ENCODE measurements at places on chromosomes 2 and 18. TPM values are rescaled to one million over a fixed set of nuclear protein-coding genes. Genes with fewer than 3 reads are reported as not detected.
A peak's percentile ranks its signal among the peaks of the same experiment; 100 is the strongest.

DNA sequence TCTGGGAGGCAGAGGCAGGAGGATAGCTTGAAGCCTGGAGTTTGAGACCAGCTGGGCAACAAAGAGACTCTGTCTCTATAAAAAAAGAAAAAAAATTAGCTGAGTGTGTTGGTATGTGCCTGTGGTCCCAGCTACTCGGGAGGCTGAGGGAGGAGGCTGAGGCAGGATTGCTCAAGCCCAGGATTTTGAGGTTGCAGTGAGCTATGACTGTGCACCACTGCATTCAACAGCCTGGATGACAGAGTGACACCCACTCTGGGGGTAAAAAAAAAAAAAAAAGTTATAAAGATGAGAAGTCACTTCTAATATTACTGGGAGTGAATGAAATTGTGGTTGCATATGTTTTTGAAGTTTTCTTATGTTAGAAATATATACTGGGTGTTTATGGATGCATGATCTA lies 71.6 kb downstream of the C2orf74 start:
- no peak for DNase-seq

The FRZB gene
- total RNA-seq: 0.98 TPM

The ALKAL2 gene
- total RNA-seq: not detected

GRCh38 chr2:17518212-17519154 lies at the start of gene RAD51AP2:
RAD51AP2 (minus strand) TSS chr2:17518440; CDS start chr2:17518415, 25 bp downstream.
- DNase-seq: peak; percentile 80

DNA sequence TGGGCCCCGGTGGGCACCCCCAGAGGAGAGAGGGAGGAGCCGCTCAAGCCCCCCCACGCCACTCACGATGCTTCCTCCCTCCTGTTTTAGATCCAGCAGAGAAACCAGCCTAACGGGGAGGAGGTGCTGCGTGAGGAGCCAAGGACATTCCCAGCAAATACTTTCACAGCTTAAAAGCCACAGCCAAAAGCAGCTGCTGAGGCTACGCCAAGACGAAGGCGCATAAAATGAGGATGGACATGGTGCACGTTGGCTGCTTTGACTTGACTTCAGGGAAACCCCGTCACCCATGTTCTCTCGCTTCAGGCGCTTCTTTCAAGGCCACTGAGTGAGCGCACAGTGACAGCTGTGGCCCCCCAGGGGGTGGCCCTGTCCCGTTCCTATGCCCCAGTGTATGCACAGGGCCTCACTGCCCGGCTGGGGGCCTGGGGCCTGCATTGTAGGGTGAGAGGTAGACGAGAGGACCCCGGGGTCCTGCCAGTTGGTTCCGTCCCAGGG lies 72.1 kb upstream of the PXDN start:
- DNase-seq: peak; percentile 91

GRCh38 chr2:18959952-18960717 lies 370.8 kb upstream of the NT5C1B start:
- DNase-seq: no peak

The KLF11 gene
- total RNA-seq: 3.0 TPM

DNA sequence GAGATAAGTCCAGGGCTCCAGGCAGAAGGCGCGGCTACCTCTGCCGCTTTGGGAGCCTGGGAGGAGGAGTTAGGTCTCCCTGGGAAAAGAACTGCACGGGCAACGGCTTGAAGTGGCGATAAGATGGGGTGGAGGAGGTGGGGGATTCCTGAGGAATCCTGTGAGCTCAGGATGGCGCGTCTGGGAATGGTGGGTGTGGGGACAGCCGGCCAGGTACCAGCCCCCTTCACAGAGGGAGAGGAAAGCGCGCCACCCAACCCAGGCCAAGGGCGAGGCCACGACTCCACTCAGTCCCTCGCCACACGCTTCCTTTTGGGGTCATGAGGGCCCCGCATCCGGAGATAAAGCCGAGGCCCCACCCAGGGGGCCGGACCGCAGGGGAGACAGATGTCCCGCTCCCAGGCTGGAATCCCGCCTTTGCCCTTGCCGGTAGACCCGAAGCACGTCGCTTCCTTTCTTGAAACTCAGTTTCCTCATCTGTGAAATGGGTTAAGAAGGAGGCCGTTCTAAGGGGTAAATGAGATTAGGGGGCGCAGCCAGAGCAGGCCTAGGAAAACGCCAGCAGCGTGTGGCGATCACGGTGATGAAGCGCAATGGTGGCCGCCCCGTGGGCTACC lies 1.7 kb upstream of the CTDSP1 start:
- peak; percentile 94 for DNase-seq

- peak; percentile 64 for DNase-seq
Observed at GRCh38 chr2:144515696-144516410, 4.1 kb downstream of the ZEB2 start.

The GLB1L gene
- 30.0 TPM for total RNA-seq

The VWA3B gene
- total RNA-seq: not detected
